Hematopoietic multipotent progenitor cell treated with erythropoietin and hydrocortisone succinate and interleukin-3 and kit ligand, for 17 days (in vitro differentiated cells): ENCODE measurements at places on chromosomes 3 and 15.

- DNase-seq: no peak
Observed at GRCh38 chr3:10983219-10983916, 9.2 kb upstream of the SLC6A1 start.

DNA sequence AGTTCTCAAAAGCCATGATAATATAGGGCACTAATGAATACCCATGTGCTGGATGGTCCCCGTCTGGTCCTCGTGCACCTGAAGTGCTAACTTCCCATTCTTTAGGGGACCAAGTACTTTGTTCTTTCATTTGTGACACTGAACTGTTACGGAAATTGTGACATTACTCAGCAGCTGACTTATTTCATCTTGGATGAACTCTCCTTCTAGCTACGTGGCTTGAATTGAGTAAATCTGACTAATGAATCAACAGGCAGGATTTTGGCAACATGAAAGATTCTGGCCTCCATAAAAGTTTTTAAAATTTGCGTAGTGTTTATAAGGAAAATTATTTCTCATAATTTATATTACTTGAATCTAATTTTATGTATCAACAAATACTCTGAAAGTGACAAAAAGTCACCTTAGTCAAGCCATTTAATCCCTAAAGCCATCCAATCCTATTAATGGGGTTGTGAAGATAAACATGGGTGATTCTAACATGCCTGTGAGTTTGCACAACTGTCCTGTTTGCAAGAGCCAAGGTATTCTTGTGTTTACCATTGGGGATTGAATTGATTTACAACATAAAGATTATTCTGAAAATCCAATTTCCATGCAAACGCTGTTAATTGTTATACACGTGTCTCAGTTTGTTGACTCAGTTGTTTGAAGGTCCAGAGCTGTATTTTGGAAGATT, 119.9 kb downstream of the AGBL1 start:
- DNase-seq: no peak

- DNase-seq: no peak
Observed at GRCh38 chr3:120472121-120472844, 21.5 kb upstream of the FSTL1 start.

GRCh38 chr3:139441656-139442055, 34.7 kb downstream of the RBP2 start:
- DNase-seq: no peak

DNA sequence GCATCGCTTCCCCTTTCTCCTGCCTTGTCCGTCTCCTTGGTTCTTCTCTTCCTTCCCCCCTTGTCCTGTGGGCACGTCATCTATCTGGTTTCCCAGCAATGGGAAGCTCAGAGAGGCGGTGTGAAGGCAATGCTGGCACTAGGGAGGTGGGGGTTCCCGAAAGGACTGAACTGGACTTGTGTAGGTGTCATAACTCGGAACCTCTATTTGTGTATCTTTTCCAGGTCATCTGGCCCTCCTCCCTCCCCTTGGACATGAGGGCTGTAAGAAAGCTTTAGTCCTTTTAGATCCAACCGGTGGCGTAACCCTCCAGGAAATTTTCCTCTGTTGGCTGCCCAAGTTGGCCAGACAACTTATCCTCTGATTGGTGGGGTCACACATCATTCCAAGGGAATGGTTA, 231.5 kb upstream of the TLE3 start:
- DNase-seq: no peak

DNA sequence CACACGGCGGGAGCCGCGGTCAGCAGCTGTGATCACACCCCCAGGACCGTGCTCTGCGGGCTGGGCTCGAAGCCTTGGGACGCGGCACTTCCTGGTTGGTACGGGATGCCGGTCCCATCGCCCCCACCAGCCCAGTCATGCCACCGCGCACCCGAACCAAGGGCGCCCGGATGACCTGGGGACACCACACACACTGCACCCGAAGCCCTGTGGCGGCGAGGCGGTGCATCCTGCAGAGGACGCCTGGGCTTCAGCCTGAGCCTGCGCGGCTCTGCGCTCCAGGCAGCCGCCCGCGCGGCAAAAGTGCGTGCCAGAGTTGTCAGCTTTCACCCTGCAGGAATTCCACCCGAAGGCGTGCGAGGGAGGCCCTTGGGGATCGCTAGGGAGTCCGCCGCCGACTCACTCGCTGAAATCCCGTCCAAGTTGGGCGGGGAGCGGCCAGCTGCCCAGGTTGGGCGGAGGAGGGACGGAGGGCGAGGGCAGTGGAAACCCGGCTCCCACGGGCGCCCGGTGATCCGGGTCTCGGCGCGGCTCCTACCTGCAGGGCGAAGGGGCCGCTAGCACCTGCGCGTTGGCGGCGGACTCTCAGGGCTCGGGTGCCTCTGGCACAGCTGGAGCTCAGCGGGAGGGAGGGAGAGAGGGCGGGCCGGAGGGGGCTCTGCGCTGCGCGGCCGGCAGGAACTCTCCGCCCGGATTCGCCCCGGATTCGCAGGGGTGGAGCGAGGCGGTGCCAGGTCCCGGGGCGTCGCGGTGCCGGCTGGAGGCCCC, at the start of gene PLD1:
TSS of gene PLD1 (minus strand) at position 623 of the 768 bp plus-strand sequence. CDS start 72,432 bp downstream, outside the sequence.
- DNase-seq: peak; percentile 9

- no peak for DNase-seq
Observed at GRCh38 chr3:100900671-100901335, 92.4 kb downstream of the ABI3BP start.

- peak; percentile 60 for DNase-seq
Observed at GRCh38 chr3:136750209-136750896, 1.8 kb downstream of the STAG1 start.

DNA sequence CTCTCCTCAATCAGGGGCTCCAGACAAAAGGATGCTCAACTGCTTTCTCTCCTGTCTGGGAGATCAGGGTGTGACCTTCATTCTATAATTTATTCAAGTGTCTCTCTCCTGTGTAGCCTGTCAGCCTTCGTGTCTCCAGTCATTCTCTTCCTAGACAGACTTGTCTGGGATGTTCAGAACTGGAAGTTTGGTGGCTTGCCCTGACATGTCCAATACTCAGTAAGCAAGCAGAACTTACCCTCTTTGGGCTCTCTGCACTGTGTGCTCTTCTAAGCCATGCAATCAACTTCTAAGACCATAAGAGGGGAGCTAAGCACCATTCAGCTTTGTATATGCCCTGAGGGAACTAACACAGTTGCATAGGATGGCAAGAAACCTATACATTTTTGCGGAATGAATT, 14.1 kb downstream of the ACKR2 start:
- DNase-seq: no peak

DNA sequence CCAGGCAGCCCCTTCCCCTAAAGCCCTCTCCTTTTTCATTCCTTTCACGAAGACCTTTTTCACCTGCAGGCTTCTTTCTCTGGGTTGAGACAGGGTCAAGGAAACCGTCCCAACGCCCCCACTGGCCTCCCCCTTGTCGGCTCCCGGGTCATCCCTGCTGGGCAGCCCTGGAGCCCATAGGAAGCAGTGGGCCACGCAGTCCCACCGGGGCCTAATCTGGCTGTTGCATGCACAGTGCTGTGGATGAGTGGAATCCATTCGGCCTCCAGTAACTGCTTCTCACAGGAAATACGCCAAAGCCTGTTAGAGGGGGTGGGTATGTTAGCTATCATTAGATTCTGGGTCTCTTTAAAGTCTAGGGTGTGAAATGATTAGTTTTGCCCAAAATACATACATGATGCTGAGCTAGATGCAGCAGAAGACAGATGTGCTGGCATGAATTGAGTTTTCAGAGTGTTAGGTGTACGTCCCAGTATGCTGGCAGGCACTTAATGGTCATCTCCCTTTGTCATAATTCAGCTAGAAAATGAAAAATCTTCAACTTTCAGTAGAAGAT, 16.6 kb downstream of the LYSMD4 start:
- DNase-seq: no peak
